Stimulated activated memory B cell treated with anti-CD40 and anti-IgM and Interleukin-4, amounts not matched to agents 10 μg/mL and 1 μg/mL and 100 μg/mL, for 72 hours (primary cell): ENCODE measurements at places on chromosomes 2 and 18.

- ATAC-seq: peak; percentile 68
Measured at GRCh38 chr18:63180971-63181376, 138.6 kb downstream of the BCL2 start.

GRCh38 chr2:134405611-134406081, 151.8 kb downstream of the MGAT5 start:
- ATAC-seq: no peak

- ATAC-seq: no peak
Measured at GRCh38 chr2:183951630-183952029, 646.7 kb upstream of the ZNF804A start.

DNA sequence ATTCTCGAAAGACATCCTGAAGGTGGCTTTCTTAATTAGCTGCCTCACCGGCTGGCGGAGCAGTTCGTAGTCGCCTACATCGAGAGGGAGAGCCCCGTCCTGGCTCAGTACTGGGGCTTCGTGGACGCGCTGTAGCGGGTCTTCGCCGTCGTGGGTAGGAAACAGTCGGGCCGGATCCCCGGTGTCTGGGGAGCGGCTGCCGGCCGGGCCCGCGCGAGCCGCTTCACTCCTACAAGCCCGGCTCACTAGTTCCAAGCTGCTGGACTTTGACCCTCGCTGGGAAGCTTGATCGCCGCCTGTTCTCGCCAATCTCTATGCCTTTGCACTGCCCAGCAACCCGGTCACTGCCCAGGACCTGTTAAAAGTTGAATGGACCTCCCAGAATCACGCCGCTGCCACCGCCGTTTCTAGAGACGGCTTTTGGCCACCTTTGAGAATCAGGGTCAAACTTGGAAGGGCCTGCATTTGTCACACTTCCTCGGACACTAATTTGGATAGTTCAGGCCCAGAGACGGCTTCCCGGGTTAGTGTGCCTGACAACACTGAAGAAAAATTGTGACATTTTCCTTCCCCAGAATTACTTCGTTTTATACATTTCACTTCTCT, 41.4 kb upstream of the AKAIN1 start:
- peak; percentile 72 for ATAC-seq

- ATAC-seq: no peak
Measured at GRCh38 chr2:12441750-12442475, 274.8 kb upstream of the TRIB2 start.

GRCh38 chr18:74196220-74197119, 48.1 kb downstream of the TIMM21 start:
- peak; percentile 73 for ATAC-seq

- no peak for ATAC-seq
Measured at GRCh38 chr2:112149866-112150435, 11.8 kb downstream of the FBLN7 start.

GRCh38 chr2:182098648-182099047, 113.0 kb downstream of the PPP1R1C start:
- ATAC-seq: no peak

GRCh38 chr2:8457092-8457481, 224.8 kb upstream of the ID2 start:
- ATAC-seq: peak; percentile 53

DNA sequence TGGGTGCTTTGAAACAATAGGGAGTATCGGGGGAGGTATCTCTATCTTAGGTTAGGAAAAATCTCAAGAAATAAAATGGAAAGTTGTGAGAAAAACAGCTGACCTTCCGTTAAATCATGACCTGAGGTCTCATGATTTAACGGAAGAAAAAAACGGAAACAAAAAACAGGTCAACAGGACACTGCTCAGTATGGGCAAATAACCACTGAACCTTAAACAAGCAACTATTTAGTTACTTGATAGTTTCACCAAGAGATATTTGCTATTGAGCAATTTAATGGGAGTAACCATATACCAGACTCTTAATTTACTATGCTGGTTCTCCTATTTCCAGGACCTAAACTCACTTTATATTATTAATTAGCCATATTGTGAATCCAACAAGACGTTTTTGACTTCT, 150.8 kb downstream of the PARD3B start:
- no peak for ATAC-seq

DNA sequence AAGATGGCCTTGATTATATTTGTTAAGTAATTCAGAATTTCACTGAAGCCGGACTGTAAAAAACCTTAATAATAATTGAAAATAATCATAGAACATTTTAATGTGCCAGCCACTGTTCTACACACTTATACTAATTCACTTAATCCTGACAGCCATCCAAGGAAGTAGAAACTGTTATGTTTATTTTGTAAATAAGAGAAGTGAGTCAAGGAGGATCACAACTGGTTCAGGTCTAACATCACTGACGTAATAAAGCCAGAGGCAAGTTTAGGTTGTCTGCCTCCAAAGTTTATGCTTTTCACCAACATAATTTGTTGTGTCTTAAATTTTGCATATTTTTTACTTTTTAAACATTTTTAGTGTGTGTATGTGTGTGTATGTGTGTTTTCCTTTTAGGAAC, 436.1 kb downstream of the LRRTM4 start:
- no peak for ATAC-seq

- ATAC-seq: peak; percentile 81
Measured at GRCh38 chr2:174593574-174594203, 3.9 kb downstream of the WIPF1 start.

DNA sequence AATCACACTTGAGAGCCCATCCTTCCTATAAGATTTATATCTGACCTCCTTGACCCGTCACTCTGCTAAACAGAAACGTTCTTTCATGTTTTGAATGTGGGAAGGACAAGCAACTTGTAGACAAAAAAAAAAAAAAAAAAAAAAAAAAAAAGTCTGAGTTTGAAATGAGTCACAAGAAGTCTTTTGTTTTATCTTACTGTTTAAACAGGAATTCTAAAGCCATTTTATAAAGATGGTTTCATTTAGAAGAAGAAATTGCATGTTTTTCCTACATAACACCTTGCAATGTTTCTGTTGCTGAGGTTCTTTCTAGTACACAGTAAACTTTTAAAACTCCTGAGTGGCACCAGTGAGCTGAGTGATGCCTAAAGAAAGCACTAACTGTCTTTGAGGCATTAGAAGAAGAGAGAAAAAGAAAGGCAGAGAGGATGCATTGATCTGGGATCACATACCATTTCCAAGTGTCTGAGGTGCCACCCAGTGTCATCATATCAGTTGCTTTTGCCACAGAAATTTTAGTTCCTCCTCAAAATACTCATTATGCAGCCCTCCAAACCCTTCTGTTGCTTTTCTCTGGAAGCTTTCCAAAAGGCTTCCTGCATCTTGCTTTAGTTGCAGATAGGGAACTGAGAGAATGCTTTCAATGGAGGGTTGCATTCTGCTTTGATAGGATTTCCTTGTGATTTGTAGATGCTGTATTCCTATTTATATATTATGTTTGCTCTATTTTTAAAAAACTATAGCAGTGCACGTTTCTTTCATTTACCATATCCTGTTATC, 69.1 kb downstream of the ACVR2A start:
- ATAC-seq: no peak

- ATAC-seq: no peak
Measured at GRCh38 chr2:105376010-105376409, 22.8 kb downstream of the FHL2 start.

DNA sequence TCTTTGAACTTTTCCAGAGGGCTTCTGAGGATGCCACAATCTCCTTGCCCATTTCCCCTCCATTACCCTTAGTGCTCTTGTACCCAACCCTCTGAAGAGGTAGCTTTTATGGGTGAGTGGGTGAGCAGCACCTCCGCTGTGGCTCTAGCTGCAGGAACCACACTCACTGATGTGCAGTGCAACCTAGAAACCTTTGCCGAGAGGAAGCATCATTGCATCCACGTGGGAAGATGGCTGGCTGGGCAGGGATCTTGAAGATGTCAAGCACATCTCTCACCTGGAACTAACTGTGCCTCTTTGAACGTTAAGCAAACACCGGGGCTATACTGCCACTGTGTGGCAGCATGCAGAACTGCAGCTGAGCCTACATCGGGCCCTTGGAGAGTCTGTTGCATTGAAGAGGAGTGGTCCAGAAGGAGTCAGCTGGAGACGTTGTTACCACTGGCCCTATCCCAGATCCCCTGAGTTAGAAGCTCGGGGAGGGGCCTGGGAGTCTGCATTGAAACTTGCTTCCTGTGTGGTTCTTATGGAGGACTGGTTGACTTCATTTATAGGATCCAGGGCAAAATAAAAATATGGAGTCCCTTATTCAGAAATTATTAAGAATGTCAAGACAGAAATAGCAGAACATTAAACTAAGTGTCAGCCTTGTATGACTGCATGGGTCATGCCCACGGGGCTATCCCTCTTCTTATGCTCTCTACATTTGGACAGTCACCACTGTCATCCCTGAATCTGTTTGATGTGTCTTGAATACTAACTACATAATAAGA, 28.7 kb downstream of the IGFBP5 start:
- ATAC-seq: peak; percentile 60

GRCh38 chr2:64263315-64263714, 119.1 kb upstream of the PELI1 start:
- ATAC-seq: no peak

- ATAC-seq: no peak
Measured at GRCh38 chr2:58479535-58480140, 238.5 kb upstream of the FANCL start.

DNA sequence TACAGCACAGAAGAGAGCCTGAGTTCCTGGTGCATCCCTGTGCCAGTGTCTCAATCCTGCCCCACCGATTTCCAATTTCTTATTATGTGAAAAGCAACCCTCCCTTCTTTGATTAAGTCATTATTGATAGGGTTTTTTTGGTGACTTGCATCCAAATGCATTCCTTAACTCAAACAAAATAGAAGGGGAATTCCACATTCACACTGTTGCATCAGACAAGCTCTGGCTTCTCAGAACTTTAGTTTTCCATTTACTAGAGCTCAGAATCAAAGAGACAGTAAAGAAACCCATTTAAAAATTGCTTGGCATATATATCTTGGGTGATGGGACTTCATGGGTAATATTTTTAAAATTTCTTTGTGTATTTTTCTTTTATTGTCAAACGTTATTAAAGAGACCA, 13.8 kb upstream of the TMEM200C start:
- ATAC-seq: no peak

- ATAC-seq: no peak
Measured at GRCh38 chr2:14401873-14402272, 230.6 kb upstream of the LRATD1 start.

DNA sequence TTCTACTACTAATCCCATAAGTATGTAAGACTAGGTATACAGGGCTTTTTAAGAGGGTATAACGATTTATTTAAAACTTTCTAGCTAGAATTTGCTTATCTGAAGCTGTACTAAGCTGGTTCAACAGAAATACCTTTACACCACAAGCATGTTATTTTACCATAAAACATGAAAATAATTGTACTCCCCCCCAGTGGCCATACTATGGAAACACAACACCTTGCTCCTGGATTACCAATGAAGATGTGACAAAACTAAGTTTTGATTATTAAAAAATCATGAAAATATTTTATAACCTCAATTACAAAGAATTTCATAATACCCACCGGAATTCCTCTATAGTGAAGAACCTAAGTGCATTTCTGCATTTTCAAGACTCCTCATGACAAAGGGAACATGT, 27.3 kb downstream of the LPIN2 start:
- peak; percentile 59 for ATAC-seq

- no peak for ATAC-seq
Measured at GRCh38 chr2:97781981-97782380, 68.6 kb downstream of the ZAP70 start.

GRCh38 chr2:206989311-206989710, 50.0 kb downstream of the CPO start:
- ATAC-seq: peak; percentile 55

DNA sequence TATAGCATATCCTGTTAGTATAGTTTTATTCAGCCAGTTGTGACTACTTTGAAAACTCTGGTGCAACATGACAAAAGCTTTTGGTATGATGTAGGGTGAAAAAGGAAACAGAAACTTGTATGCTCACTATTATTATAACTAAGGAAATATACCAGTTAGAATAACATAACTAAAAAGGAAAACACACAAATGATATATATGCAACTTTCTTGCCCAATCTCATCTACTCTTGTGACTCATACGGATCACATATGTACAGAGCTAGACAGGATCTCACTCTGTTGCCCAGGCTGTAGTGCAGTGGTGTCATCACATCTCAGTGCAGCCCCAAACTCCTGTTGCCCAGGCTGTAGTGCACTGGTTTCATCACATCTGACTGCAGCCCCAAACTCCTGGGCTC, 12.4 kb upstream of the TLK1 start:
- ATAC-seq: no peak

- peak; percentile 67 for ATAC-seq
Measured at GRCh38 chr18:25164848-25165811, 186.8 kb downstream of the ZNF521 start.

DNA sequence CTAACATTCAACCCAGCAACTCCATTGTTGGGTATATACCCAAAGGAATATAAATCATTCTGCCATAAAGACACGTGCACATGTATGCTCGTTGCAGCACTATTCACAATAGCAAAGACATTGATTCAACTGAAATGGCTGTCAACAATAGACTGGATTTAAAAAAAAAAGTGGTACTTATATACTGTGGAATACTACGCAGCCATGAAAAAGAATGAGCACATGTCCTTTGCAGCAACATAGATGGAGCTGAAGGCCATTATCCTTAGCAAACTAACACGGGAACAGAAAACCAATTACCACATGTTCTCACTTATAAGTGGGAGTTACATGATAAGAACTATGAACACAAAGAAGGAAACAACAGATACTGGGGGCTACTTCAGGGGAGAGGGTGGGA, 74.0 kb upstream of the FMNL2 start:
- no peak for ATAC-seq

- no peak for ATAC-seq
Measured at GRCh38 chr2:127012868-127013267, 94.1 kb downstream of the BIN1 start.

GRCh38 chr18:72235422-72235821, 308.7 kb downstream of the CBLN2 start:
- no peak for ATAC-seq

DNA sequence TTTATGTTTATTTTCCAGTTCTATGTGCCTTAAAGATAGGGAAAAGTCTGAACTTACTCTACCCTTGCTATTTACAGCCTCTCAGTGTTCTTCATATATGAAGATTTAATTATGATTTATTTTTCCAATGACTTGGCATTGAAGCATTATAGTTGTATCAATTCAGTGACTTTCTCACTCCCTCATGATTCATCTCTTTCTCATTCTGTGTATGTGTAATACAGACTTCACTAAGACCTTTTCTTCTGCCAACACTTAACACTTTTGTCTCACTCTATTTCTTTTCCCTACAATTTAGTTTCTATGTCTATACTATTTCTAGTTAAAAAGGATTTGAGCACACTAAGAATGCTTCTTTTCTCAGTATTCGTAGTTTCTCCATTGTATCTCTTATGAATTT, 1470.3 kb upstream of the ACVR2A start:
- no peak for ATAC-seq

DNA sequence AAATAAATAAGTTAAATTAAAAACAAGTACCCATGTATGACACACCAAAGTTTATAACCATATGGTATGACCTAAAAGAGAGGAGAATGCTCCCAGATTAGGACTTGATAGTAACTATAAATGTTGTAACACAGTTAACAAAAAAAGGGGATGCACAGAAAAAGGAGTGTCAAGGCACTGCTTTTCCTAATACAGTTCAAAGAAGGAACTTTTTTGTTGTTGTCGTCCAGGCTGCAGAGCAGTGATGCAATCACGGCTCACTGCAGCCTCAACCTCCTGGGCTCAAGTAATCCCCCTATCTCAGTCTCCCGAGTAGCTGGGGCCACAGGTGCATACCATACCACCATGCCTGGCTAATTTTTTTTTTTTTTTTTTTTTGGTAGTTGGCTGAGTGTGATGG, 2.7 kb downstream of the NARS1 start:
- ATAC-seq: no peak

GRCh38 chr2:20999906-21000645, 43.8 kb downstream of the APOB start:
- no peak for ATAC-seq
